ENCODE measurements at places on chromosomes 6 and 20.
A peak's percentile ranks its signal among the peaks of the same experiment; 100 is the strongest.

GRCh38 chr20:25287631-25288290, 39.9 kb downstream of the PYGB start:
- no peak for DNase-seq

- peak; percentile 2 for DNase-seq
These were observed 477 bp upstream of the MOXD1 start for GRCh38 chr6:132401618-132402285.

- no peak for DNase-seq
These were observed 141.8 kb downstream of the FARS2 start for GRCh38 chr6:5403076-5403475.

DNA sequence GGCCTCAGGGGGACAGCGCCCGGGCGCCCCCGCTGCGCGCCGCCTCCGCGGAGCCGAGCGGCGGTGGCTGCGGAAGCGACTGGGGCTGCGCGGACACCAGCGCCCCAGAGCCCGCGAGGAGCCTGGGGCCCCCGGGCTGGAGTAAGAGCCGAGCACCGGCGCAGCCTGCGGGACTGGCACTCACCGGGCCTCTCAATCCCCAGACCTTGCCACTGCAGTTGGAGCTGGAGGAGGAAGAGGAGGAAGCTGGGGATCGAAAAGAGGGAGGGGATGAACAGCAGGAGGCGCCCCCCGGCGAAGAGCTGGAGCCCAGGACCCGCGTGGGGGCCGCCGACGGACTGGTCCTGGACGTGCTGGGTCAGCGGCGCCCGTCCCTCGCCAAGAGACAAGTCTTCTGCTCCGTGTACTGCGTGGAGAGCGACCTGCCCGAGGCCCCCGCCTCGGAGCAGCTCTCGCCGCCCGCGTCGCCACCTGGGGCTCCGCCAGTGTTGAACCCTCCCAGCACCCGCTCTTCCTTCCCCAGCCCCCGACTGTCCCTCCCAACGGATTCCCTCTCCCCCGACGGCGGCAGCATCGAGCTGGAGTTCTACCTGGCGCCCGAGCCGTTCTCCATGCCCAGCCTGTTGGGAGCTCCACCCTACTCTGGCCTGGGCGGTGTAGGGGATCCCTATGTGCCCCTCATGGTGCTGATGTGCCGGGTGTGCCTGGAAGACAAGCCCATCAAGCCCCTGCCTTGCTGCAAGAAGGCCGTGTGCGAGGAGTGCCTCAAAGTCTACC, 590 bp downstream of the RNF217 start:
- no peak for DNase-seq

- DNase-seq = no peak
These were observed 2.3 kb downstream of the RBM38 start for GRCh38 chr20:57393321-57394120.

GRCh38 chr6:139625081-139625939, 250.9 kb upstream of the CITED2 start:
- DNase-seq = no peak

GRCh38 chr6:132456700-132457143, 55.4 kb upstream of the MOXD1 start:
- DNase-seq = no peak

- DNase-seq = peak; percentile 0
These were observed 1289.1 kb upstream of the ADGRB3 start for GRCh38 chr6:67345946-67346345.

DNA sequence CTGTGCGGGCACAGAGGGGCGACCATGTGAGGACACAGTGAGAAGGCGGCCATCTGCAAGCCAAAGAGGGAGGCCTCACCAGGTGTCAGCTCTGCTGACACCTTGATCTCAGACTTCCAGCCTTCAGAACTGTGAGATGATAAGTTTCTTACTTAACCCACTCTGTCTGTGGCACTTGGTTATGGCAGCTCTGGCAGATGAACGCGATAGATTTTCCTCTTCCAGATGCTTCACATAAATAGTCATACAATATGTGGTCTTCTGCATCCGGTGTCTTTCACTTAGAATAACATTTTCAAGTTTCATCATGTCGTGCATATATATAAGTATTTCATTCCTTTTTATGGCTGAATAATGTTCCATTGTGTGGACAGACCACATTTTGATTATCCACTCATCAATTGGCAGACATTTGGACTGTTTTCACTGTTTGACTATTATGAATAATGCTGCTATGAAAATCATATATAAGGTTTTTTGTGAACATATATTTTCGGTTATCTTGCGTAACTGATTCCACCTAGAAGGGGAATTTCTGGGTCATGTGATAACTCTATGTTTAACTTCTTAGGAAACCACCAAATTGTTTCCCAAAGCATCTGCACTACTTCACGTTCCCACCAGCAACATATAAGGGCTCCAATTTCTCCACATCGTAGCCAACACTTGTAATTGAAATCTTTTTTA, 30.2 kb downstream of the PRR18 start:
- no peak for DNase-seq

DNA sequence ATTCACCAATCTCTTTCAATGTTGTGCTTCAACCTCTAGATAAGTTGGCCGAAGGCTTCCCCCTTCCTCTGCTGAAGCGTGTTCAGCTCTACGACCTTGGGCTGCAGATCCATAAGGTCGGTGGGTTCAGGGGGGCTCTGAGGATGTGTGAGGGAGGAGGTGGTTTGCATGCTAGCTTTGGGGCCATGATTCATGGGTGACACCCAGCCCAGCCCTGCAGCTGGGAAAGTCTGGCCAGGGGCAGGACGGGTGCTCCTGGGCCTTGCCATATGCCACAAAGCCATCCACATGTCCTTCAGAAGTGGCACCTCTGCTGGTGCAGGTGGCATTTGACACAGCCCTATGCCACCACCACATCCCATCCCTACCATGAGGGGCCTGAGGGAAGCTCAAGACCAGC, 27.6 kb downstream of the LBP start:
- no peak for DNase-seq

- DNase-seq = no peak
These were observed 83.2 kb upstream of the PAX1 start for GRCh38 chr20:21622097-21622857.

DNA sequence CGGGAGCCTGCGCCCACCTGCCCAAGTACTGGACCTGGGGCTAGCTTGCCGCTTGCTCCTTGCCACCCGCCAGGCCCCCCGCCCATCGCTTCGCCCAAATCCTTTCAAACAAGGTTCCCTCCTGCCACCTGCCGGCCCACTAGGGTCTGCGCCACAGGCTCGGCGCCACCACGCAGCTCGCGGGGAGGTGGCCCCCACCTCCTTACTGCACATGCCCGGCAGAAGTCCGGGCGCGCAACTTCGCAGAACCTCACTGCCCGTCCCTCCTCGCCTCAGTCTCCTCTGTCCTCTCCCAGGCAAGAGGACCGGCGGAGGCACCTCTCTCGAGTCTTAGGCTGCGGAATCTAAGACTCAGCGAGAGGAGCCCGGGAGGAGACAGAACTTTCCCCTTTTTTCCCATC, 11.2 kb downstream of the GNAS-AS1 start:
- DNase-seq = peak; percentile 17

GRCh38 chr6:134035823-134036296, 16.6 kb downstream of the SLC2A12 start:
- DNase-seq = peak; percentile 40

- peak; percentile 78 for DNase-seq
These were observed 27.3 kb upstream of the SLC22A23 start for GRCh38 chr6:3484192-3484591.

Data from fibroblast of mammary gland (primary cell).